ENCODE measurements at places on chromosomes 5 and 9.

GRCh38 chr5:110195288-110195687 is 505.6 kb downstream of the MAN2A1 start:
- no peak for DNase-seq

DNA sequence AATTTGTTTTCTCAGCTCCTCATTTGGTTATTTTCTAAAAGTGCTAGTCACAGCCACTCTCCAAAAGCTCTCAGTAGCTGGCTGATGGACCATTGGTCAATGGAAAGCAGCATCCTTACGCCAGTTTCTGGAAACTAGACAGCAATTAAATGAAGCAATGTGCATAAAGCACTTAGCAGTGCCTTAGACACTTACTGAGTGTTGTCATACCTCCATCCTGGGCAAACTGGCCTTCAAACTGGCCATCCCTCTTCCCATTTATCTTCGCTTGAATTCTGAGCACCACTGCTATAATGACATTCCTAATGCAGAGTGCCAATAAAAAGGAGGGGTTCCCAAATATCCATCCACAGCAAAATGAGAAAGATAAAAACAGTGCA is 209.2 kb downstream of the ENC1 start:
- no peak for DNase-seq

DNA sequence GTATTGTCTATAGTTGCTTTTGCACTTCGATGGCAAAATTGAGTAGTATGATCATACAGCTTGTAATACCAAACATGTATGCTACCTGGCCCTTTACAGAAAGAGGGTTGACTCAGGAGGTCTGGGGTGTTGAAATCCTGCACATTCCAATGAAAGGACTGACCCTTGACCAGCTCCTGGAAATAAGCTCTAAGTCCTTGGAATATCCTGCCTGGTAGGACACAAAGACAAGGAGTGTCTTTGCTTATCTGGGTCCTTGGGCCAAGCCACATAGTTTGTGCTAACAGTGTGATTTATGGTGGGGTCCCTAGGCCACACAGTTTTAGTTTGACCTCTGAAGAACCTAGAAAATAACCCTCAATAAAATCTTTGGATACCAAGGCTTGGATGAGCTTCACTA is 89.3 kb upstream of the FTMT start:
- no peak for DNase-seq

GRCh38 chr9:137955224-137955570 is 77.6 kb downstream of the CACNA1B start:
- no peak for DNase-seq

GRCh38 chr9:36818965-36819870 is 214.8 kb downstream of the PAX5 start:
- DNase-seq = no peak
